Hippocampal formation (tissue), 2 donors: ENCODE measurements at places on chromosomes 4 and X.

DNA sequence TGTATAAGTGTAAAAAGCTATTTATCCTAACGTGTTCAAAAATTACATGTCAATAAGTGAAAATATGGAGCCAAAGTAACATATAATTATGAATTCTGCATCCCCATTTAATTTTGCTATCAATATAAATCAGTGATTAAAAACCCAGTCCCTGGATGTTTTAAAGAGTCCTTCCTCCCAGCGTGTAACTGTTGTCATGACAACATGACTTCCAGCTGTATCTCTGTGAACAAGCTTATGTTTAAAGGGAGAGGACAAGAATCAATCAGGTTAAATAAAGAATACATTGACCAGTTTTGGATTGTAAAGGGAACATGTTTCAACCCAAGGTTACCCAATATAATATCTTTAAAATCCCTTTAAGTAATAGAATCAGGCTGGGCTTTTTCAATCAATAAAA lies 219.7 kb downstream of the NSUN7 start:
- DNase-seq: no peak

- DNase-seq: no peak
These were observed 24.9 kb upstream of the SULT1B1 start for GRCh38 chr4:69785211-69785831.

- DNase-seq: no peak
These were observed 137.1 kb upstream of the TBL1X start for GRCh38 chrX:9327747-9328145.

GRCh38 chr4:139826426-139826825 lies 160.8 kb downstream of the MGST2 start:
- DNase-seq: no peak

DNA sequence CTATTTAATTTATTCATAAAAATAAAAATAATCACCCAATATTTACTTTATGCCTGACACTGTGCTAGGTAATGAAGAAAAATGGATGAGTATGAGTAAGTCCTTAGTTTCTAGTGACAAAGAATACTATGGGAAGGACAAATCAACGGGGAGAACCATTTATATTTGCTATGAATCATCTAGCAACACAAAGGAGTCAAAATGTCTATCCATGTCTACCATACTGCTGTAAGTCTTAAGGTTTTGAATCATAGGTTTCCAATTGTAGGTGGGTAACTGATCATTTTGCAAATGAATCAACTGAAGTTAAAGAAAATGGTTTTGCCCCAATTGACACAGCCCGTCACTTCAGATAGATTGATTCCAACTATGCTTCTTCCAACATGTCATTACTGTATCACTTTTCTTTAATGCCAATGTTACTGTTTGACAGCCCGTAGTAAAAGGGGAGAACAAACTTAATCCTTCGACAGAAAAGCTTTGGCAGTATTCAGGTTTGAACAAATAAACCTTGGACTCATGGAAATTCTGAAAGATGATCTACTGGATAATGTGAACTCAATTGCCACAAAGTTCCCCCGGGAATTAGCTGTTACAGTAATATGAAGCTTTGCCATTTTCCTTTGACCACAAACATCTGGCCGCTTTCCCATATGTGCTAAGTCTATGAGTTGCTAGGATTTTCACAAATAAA lies 3.2 kb downstream of the TDO2 start:
- DNase-seq: no peak

DNA sequence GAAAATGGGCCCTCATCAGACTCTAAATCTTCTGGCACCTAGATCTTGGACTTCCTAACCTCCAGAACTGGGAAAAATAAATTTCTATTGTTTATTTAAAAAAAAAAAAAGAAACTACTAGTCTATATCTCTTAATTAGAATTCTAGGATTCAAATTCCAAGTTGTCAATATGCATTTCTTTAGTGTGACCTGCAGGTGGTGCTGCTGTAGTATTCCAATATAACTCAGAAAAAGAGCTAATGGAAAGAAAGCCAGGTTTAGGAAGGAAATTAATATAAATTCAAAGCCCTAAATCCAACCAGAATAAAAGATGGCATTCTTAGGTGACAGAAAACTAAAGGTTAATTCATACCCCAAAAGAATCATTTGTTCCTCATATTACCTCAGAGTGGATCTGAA lies 80.0 kb upstream of the NALF2 start:
- no peak for DNase-seq

- peak; percentile 59 for DNase-seq
These were observed 64.3 kb upstream of the WDR17 start for GRCh38 chr4:176001151-176002006.

DNA sequence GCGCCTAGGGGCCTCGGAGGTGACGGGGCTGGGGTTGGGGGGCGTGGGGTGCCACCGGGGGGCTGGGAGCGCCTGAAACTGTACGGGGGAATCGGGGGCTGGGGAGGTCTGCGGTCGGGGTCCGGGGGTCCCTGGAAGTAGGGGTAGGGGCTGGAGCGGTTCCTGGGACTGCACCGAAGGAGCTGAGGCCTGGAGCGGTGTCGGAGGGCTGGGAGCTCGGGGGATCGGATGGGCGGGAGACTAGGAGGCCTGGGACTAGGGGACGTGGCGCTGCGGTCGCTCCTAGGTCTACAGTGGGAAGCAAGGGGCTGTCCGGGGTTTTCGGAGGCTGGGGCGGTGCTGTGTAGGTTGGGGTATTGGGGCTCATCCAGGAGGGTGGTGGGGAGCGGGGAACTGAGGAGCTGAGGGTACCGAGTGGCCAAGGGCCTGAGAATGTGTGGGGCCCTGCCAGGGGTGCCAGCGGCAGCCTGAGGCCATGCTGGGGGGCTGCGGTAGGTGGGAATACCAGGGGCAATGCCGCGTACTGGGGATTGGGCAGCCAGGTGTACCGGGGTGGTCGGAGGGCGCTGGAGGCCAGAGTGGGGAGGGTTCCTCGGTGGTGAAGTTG lies 562 bp downstream of the AKAP17A start:
- no peak for DNase-seq

GRCh38 chr4:141922236-141922635 lies 285.9 kb downstream of the IL15 start:
- DNase-seq: no peak

DNA sequence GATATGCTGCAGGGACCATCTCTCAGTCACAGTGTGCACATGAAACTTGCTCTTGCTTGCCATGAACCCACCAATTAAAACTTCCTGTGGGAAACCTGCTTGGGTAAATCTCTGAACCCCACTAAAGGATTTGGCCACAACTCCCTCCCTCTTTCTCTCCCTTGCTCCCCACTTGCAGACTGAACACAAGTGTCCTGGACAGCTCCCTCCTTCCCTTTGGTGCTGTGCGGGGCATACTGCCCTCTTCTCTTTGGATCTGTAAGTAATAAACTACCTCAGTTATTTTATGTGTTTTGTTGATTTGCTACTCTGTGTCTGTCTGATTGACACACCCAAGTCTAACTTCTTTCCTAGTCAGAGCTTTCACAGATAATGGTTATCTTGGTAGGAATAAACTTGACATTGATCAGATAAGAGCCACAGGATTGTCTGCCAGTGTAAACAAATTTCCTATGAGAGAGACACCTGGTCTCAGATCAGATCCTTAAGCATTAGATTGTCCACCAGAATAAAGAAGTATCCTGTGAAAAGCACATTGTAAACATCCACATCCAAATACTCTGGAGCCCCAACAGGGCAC lies 41.8 kb downstream of the SULT1E1 start:
- DNase-seq: no peak

DNA sequence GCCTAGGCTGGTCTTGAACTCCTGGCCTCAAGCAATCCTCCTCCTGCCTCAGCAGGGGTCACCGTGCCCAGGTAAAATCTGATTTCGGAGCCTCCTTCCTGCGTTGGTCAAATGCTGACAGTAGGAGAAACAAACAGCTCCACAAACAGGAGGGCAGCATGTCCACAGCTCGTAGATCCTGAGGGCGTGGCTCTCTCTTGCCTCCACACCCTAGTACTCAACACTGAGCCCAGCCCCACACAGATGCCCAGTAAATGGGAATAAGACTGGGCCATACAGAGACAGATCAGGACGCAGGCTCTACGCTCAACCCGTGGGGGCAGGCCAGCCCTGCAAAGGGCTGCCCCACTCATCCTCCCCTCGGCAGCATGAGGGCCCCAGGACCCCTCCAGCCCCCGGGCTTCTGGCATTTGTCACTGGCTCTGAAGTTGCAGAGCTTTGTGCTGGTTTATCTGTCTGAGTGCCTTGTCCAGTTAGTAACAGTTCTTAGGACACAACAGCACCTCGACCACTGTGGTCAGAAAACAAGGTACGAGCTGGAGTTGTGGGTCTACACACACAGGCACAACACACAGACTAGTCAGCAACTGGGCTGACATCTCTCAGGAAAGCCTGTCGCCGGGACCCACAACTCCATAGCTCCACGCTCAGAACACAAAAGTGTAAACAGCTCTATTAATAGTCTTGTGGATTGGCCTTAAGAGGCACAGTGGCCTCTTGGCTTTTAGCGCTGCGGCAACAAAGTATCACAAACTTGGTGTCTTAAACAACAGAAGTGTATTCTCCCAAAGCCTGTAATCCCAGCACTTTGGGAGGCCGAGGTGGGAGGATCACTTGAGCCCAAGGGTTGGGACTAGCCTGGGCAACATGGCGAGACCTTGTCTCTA lies 5.2 kb downstream of the TNIP2 start:
- DNase-seq: no peak

DNA sequence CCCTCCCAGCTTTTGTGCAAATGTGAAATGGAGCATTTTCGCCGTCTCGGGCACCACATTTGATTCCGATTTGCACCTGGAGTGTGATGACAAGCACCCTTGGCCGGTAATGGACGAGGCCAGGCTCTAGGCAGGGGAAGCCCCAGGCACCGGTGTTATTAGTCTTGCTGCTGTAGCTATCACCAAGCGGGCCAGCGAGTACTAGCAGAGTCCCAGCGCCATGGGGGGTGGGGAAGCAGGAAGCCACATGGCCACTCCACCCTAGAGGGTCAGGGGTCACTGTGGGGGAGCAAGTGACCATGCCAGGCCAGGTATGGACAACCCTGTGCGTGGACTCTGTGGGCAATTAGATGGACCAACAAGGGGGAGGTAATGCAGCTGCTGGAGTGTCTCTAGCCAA lies 88.8 kb downstream of the CPZ start:
- DNase-seq: no peak

DNA sequence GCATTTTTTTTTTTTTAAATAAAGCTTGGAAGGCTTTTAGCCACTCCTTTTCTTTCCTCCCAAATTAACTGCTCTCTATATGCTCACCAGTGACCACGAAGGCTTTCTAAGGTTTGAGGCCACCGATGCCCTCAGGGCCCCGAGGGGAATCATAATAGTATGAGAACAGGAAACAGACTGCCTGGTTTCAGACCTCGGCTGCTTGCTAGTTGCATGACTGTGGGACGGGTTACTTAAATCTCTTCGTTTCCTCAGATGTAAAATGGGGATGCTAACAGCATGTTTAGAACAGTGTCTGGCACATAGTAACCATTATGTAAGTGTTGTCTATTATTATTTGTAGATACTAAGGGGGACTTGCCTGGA lies 3.6 kb downstream of the LINC00632 start:
- no peak for DNase-seq

DNA sequence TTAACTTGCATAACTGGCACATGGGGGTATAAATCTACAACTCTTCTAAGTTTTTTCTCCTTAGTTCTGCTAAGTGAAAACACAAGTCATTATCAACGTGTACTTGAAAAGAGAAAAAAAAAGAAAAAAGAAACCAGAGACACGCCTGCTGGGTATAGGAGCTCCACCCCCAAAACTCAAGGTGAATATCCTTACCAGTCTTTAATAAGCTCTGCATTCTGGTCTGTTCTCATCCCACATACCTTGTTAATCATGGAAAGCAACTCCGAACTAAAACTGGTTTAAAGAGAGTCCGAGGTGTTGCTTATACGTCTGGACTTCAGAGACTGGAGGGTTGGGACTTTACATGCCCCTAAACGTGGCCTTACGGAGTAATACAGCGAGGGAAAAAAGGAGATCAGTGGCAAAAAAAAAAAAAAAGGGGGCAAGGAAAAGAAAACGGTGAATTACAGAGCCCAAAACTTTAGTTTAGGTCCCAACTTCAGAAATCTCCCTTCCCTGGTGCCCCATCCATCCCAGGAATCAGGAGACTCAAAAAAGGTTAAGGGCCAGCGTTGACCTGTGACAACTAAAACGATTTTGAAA lies 1.0 kb downstream of the PGRMC2 start:
- no peak for DNase-seq

- DNase-seq: no peak
These were observed 48.9 kb downstream of the ARHGEF6 start for GRCh38 chrX:136731798-136732197.

DNA sequence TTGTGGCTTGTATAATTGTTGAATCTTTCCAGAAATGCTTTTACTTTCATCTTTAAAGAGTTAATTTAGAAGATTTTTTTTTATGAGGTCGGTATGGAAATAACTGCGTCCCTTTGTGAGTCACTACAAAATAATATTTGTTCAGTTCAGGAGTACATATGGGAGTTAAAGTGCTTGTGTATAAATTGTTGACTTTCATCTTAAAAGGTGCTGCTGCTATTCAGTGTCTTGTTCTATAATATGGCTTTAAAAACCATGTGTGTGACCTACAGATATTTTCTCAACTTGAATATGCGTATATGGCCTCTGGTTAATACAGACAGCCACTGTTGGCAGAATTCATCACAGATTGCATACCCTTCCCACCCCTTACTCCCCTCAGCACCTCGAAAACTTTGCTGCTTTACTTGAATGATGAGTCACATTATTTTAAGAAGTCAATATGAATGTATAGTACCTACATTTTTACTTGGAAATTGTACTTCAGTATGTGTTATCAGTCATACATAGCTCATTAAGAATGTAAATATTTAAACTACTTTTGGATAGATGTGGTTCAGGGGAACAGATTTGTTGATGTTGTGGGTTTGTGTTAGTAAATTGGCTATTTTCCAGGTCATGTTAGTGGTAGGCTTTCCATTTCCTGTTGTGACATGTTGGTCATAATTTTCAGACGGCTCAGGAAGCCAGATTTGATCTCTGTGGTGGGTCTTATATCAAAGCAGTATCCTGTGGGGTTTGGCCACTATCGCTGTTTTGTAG lies 1.5 kb downstream of the CLCN3 start:
- no peak for DNase-seq

DNA sequence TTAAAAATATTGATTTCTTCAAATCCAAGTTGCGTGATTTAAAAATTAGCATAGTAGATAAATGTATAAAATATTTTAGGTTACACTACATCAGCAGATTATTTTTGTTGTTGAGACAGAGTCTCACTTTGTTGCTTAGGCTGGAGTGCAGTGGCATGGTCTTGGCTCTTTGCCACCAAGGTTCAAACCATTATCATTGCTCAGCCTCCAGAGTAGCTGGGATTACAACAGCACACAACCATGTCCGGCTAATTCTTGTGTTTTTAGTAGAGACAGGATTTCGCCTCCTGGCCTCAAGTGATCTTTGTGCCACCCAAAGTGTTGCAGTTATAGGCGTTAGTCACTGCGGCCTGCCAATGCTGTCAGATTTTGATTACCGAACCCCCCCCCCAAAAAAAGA lies 1390.5 kb upstream of the TENM3 start:
- DNase-seq: no peak

DNA sequence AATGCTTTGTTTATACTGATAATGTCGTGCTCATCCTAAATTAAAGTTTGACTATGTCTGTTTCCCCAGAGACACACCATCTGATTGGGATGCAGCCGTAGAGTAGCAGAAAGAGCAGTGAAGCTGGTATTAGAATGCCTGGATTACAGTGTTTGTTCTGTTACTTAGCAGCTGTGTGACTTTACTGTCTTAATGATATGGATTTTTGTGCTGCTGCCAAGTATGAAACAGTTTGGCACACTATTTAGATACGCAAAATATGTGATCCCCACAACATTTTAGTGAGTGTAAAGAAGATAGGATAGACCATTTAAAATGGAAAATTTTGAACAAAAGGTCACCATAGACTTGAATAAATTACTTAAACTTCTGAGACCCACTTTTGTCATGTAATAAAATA lies 1.2 kb upstream of the CHIC1 start:
- DNase-seq: no peak
